Right renal pelvis (tissue), 4 donors: ENCODE measurements at places on chromosomes 3 and 15. TPM values are rescaled to one million over a fixed set of nuclear protein-coding genes. Genes with fewer than 3 reads are reported as not detected.
A peak's percentile ranks its signal among the peaks of the same experiment; 100 is the strongest.

The OIP5 gene
- polyA plus RNA-seq, result 10.4 TPM

The ALDH1A3 gene
- 4.2 TPM for polyA plus RNA-seq

The MGLL gene
- polyA plus RNA-seq, result 29.3 TPM

The ATP13A5 gene
- not detected for polyA plus RNA-seq

The CYP8B1 gene
- 1.1 TPM for polyA plus RNA-seq

The ITIH1 gene
- 0.05 TPM for polyA plus RNA-seq

The TM4SF18 gene
- polyA plus RNA-seq, result 32.8 TPM

- no peak for DNase-seq
Measured at GRCh38 chr15:77819851-77820728, 187.4 kb upstream of the LINGO1 start.

DNA sequence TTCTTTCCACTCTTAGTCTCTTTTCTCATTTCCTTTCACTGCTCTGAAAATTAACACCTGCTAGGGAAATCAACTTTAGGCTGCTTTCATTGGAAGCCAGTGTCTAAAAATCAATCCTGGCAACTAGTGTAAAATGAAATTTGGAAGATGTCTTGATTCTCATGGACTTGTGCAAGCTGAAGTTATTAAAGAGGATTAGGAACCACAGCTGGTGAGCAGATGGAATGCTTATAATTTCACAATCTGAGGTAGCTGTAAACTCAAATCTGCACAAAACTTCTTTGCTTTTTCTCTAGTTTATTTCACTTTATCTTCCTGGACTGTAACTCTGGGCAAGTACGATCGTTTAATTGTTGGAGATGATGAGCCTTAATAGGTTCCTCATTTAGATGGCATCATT lies 175.6 kb downstream of the GHSR start:
- DNase-seq, result no peak

DNA sequence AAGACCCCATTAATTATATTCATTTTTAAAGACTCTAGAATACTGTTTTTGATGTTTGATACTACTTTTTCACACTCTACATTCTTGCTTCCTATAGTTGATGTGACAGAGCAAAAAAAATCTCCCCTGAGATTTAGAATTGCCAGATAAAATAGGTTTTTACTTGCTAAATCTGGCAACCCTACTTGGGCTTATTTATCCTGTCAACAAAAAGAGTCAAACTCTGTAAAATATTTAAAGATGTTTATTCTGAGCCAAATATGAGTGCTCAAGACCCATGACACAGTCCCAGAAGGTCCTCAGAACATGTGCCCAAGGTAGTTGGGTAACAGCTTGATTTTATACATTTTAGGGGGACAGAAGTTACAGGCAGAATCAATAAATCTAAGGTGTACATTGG lies 72.3 kb downstream of the DAPK2 start:
- DNase-seq, result no peak

GRCh38 chr15:64141798-64142512 lies 9.6 kb upstream of the SNX22 start:
- DNase-seq, result no peak

DNA sequence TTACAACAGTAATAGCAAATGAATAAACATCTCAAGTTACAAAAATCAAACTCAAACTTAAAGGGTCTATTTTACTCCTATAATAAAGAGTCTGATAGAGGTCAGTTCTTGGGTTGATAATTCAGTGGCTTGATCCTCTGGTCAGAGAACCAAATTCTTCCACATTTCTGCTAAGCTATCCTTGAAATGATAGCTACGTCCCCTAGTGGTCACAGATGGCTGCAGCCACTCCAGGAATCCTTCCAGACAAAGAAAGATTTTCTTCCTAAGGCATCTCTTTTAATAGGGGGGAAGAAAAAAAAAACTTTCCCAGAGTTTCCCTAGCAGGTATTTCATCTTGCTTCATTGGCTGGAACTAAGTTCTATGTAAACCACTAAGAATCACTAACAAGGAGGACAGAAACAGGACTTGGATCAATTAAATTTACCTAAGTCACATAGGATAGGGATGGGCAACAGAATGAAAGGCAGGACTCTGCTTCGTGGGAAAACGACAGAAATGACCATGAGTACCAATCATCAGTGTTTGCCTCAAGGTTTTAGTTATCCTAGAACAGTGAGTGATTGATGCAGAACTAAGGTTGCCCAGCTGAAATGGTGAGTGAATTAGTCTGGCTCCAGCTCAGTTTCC lies 160.7 kb downstream of the STAC start:
- DNase-seq, result peak; percentile 16

- DNase-seq, result peak; percentile 31
Measured at GRCh38 chr3:145776782-145777408, 384.1 kb downstream of the PLOD2 start.

GRCh38 chr3:181921220-181921619 lies 209.5 kb downstream of the SOX2 start:
- DNase-seq, result no peak

- DNase-seq, result no peak
Measured at GRCh38 chr15:90646662-90647305, 70.4 kb upstream of the BLM start.

DNA sequence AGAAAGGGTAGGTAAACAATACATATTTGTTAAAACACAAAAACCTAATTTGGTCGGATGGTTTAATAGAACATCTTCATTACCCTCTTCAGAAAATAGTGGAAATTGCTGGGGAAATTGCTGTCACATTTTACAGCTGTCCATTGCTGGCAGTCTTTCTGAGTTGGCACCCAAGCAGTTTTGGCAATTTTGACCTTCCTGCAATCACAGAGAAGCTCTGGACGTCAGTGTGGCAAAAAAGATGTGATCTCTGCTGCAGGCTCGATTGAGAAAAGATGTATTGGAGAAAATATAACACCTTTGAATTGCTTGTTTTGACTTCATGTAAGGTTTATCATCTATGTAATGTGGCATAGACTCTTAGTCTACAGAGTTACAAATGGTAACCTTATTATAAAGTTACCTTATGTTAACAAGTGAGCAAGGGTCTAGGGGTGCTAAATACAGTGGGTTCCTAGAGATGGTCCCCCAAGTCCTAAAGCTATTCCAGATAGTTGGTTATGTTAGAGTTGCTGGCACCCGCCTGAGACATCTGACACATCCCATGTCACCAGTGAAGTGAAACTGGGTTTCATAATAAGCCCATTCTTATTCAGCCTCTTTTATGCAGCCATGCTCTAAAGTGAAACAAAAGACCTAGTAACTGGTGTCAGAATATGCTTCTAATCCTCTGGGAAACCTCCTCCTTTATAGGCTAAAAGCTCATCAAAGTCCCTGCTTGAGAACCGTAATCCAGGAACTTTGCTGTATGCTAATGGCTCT lies 14.0 kb downstream of the UBE2E1 start:
- DNase-seq, result no peak

DNA sequence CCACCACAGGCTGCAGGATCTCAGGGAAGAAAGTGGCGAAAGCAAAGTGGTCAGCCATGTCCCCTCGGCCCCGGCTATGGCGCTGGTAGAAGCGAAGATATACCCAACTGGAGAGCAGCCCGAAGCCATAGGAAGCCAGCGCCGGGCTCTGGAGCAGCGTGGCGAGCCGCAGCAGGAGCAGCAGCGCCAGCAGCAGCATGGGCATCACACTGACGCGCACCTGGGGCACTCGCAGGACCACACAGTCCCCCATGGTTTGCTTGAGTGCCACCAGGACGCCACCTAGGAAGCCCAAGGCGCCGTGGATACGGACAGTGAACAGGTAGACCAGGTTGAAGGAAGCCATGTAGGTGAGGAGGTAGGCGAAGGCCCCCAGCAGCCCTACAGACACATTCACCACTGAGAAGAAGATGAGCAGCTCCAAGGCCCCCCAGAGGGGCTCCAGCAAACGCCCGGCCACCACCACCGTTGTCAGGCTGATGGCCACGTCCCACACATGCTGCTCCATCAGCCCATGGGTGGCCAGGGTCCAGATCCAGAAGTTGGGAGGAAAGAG lies 888 bp downstream of the TMEM115 start:
- DNase-seq, result no peak

DNA sequence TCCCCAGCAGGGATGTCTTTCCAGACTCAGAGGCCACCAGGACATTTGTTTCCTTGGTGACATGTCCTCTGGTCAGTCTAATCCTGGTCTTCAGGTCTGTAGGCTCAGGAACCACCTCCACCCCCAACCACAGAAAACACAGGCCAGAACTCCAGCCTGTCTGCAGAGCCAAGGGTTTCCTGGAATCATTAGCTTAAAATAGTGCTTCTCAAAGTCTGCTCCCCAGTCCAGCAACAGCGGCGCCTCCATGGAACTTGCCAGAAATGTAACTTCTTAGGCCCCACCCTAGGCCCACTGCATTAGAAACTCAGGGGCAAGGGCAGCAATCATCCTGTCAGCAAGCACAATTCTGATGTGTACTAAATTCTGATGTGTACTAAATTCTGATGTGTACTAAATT lies 20.0 kb downstream of the SLC28A1 start:
- no peak for DNase-seq

GRCh38 chr3:123285479-123285878 lies 83.7 kb downstream of the SEC22A start:
- no peak for DNase-seq

DNA sequence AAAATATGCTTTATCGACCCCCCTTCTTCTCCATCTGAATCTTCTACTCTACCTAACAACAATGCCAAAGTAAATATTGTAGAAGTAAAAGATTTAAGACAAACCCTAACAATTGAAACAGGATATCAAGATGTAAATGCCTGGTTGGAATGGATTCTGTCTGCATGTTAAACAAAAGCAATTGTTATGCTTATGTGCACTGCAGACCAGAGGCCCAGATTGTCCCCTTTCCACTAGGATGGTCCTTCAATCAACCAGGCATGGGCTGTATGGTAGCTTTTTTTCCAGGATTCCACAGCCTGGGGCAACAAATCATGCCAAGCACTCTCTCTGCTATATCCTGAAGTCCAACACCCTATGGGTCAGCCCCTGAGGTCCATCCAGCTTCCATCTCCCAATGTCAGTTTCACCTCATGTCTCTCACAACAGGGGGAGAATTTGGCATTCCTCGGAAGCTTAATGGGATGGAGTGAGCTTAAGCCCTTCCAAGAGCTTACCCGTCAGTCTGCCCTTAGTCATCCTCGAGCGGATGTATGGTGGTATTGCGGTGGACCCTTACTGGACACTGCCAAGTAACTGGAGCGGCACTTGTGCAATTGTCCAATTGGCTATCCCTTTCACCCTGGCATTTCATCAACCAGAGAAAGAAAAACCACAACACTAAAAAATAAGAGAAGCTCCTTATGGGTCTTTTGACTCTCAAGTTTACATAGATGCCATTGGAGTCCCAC lies 36.2 kb downstream of the ZNF589 start:
- DNase-seq, result no peak

- peak; percentile 40 for DNase-seq
Measured at GRCh38 chr3:171028025-171028778, 1.7 kb upstream of the SLC2A2 start.

GRCh38 chr3:69052472-69052898 lies 352 bp upstream of the TMF1 start:
- DNase-seq, result no peak

DNA sequence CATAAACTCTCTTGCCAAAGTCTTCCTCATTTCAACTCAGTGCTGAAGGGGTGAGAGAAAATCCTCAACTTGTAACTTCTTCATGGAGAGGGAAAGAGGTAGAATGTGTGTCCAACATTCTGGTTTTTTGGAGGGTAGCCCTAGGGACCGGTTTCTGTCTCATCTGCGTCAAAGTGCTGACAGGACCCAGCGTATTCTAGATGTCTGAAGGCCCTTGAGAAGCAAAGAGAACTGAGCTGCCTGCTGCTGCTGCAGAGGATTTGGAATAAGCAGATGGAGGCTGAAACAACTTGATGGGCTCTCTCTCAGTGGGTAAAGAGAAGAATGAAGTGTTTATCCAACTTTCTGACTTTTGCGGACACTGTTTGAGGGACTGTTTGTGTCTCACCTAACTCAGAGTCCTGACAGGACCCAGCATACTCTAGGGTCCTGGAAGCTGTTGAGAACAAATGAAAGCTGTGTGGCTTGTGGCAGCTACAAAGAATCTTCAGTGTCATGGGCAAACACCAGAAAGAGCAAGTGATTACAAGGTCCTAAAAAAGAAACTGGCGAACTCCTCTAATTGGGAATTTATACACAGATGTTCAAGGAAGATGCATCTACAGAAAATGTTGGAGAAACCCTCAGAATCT lies 174.4 kb downstream of the SI start:
- DNase-seq, result no peak

DNA sequence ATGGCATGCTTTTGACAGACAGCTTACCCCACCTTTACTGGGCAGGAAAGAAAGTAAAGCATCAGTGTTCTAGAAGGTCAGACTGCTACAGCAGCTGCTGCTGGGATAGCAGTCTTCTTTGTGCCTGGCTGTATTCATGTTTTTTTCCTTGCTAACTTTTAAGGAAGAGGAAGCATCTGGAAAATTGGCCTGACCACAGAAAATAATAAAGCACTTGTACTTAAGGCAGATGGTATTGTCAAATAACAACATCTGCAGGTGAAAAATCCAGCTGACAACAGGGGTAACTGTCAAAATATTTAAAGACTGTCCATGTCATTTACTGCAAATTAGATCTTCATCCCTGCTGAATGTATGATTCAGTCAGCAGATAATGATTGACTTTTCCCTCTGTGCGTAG lies 229.0 kb downstream of the OXSM start:
- DNase-seq, result no peak

DNA sequence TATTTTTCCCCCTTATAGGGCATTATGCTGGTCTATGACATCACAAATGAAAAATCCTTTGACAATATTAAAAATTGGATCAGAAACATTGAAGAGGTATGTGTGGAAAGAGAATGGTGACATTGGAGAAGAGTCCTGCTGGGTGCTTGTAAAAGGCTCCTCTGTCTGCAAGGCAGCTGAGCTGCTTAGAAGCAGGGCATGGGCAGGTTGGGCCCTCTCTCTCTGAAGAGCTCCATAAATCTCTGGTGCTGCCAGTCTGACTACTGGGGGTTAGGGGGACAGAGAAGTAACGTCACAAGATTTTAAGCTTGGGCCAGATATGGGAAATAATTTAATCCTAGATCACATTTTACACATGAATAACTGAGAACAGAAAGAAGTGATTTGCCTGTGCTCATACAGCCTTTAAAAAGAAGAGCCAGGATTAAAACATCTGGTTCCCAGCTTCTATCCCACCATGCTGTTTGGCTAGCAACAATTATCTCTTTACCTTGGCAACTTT lies 21.9 kb upstream of the APH1B start:
- no peak for DNase-seq

DNA sequence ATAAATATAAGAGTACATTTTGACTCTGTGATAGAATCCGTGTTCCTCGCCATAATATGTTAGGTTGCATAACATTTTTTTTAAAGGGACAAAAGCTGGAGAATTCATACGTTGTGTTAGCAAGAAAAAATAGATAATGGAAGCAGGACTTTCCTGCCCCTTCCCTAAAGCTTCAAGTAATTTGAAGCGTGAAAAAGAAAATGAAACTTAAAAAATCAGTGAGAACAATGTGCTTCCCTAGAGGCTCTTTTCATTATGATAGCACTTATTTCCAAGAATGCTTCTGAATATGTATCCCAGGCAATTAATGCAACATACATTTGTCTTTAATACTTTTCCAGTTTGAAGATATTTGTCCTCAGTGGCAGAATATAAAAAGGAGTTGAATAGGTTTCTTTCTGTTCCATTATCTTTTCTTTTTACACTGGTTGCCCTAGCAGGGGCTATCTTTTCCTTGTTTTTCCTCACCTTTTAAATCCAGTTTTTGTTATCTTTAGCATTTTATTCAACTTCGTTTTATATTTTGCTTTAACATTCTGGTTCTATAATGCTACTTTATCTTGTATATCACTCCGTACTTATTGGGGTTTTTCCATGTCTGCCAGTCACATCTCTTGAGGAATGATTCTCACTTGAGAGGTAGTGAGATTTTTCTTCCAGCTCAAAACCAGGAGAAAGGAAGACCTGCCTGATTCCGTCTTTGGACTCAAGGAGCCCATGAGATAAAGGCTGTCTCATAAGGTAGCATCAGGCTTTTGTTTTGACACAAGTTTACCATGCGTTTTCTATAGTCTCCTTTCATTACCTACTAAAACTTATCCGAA lies 113.8 kb downstream of the MBNL1 start:
- no peak for DNase-seq
